ENCODE measurements at places on chromosomes 3 and 15. TPM values are rescaled to one million over a fixed set of nuclear protein-coding genes. Genes with fewer than 3 reads are reported as not detected.

Gene FAM107A
- total RNA-seq = not detected

DNA sequence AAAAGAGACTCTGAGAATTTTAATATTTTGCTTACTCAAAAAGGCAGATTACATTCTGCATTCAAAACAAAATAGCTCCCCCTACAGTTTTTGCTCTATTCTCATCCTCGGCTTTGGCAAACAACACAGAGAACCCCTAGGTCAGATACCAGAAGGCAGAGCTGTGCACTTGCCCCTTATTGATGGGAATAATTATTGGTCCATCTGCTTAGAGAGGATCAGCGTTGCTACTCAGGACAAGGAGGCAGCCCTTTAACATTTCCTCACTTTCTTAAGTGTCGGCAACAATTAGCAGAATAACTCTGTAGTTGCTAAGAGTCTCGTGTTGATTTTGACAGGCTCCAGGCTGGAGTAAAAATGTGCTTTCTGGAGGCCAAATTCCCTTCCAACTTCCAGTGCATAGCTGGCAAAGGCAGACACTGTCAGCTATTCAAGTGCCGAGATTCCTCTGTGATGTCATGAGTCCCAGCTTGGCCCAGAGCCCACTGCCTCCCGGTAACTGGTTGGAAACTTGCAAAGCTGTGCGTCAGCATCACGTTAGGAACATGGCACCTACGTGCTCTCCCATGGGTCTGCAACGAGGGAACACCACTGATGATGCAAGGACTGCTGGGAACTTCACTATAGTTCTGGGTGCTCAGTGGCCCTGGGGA lies 482.7 kb upstream of the ADAMTS9 start:
- no peak overlapping the region for H3K4me3 ChIP-seq
- no peak for DNase-seq
- no peak overlapping the region for H3K27ac ChIP-seq
- H3K4me1 ChIP-seq = no peaks in the 10 kb centered on the region
- H3K27me3 ChIP-seq = no peaks in the 10 kb centered on the region

DNA sequence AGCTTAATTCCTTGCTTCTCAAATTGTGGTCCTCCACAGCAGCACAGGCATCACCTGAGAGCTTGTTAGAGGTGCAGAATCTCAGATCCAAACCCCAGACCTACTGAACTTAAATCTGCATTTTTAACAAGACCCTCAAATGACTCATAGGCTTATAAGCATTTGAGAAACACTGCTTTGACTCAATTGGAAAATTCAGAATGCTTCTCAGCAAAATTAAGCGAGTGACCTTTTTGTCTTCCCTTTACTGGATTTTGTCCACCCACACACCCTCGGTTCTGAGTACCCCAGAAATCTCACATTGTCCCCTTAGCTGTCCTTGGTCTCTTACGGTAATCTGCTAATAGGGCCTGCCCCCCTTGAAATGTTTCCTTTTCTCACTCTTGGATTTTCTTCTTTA lies 17.9 kb downstream of the CD80 start:
- no peak overlapping the region for H3K27ac ChIP-seq
- no peaks in the 10 kb centered on the region for H3K4me1 ChIP-seq
- no peak for DNase-seq
- H3K4me3 ChIP-seq = no peak overlapping the region
- H3K36me3 ChIP-seq = no peaks in the 10 kb centered on the region

DNA sequence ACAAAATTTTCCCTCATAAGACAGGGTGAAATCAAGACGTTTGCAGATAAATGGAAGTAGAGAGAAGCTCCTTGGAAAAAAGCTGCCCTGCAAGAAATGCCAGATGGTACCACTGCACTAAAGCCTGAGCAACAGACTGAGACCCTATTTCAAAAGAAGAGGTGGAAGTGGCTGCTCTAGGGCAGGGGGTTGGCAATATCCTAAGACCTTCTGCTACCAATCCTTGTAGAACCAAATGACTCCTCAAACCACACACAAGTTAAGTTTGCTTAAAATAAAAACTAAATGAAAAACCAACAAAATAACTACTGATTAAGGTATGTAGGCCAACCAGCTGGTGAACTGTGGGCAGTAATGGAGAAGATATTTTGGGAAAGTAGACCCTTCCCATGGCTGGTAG lies 21.3 kb downstream of the RAB43 start:
- H3K36me3 ChIP-seq = 0 out of 2 replicates have a peak, but pooled peaks cover 3% of the 10 kb centered on the region
- H3K4me3 ChIP-seq = no peak overlapping the region
- no peak overlapping the region for H3K27ac ChIP-seq
- no peaks in the 10 kb centered on the region for H3K27me3 ChIP-seq

All from PC-9 (cell line).